ENCODE measurements at places on chromosomes 7 and 10.

- no peak for DNase-seq
These were observed 729 bp downstream of the HOGA1 start for GRCh38 chr10:97584798-97585438.

- DNase-seq = no peak
These were observed 246.1 kb downstream of the AUTS2 start for GRCh38 chr7:69844264-69844868.

GRCh38 chr10:20698837-20699236, 198.3 kb downstream of the NEBL start:
- no peak for DNase-seq

GRCh38 chr7:79037001-79037400, 416.5 kb downstream of the MAGI2 start:
- no peak for DNase-seq

DNA sequence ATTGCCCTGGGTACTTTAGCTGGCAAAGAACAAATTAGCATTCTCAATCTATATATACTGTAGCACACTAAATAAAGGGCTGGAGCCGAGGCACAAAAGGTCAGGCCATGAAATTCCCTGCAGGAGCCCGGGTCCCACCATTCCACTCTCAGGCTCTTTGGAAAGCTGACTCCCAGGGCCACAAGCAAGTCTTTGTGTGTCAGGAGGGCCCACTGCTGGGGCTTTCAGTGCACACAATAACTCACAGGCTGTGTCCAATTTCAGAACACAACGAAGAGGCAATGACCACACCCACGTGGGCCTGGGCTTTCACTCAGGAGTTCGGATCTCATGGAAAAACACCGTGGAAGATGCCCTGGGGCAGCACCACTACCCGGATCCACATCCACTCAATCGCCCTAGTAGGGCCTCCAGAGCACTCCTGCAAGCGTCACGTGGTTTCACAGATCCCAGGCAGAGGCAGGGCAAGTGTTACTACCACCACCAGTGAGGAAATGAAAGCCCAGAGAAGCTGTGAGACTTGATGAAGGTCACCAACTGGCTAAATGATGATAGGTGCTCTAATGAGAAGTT, 60.3 kb downstream of the COBL start:
- no peak for DNase-seq

GRCh38 chr10:4062751-4063150, 277.7 kb upstream of the KLF6 start:
- DNase-seq = no peak

DNA sequence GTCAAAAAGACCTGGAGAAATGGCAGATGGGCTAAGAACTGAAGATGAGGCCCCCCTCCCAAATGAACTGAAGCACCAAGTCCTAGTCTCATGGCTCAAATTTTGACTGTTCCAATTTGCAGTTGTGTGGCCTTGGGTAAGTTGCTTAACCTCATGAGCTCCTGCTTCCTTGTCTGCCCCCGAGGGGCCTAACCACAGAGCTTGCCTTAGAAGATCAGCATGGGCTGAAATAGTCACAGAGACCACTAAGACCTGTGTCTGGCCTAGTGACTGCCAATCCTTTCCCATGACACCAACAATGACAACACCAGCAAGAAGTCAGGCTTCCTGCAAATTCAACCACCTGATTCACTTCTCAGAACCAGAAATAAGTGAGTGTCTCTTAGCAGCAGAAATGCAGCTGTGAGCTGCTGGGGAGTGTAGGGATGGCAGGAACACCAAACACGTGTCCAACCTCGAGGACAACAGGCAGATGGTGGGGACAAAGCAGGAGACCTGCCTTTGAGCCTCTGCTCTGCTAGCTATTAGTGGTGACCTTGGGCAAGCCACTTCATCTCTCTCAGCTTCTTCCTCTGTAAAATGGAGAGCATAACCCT, 23.7 kb downstream of the CRHR2 start:
- no peak for DNase-seq

DNA sequence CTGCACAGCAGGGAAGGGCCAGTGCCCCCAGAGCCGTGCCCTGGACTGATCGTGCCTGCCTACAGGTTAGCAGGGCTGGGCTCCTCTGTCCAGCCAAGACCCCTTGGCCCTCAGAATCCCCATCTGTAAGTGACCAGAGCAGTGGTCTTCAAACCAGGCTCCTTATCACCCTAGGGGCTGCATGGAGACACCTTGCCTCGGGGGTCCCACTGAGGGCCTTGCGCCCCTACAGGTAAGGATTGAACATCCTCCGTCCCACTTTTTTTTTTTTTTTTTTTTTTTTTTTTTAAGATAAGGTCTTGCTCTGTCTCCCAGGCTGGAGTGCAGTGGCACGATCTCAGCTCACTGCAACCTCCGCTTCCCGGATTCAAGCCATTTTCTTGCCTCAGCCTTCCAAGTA, 32.6 kb upstream of the RADIL start:
- no peak for DNase-seq

DNA sequence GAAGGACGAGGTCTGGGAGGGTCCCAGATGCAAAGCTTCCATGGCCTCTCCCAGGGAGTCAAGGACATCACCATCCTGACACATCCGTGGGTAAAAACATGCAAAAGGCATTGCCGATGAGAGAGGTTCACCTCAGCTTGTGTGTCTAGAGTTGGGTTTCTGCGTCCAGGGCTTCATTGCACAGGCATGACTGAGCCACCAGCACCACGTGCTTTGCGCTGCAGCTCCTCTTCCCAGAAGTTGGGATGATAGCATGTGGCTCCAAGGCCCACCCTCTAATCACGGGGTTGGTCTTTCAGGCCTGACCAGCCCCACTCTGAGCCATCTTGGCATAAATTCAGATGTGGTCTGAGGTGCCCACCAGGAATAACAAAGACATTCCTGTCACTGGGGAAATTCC, 7.1 kb upstream of the RASGEF1A start:
- DNase-seq = no peak

Measured in central memory CD4-positive, alpha-beta T cell (primary cell).